ENCODE measurements at places on chromosomes 11 and 22.

GRCh38 chr11:11089805-11090204, 232.0 kb upstream of the ZBED5 start:
- DNase-seq, result no peak

GRCh38 chr11:60371386-60371785, 6.9 kb upstream of the MS4A7 start:
- no peak for DNase-seq

GRCh38 chr11:65421794-65422632, 585 bp upstream of the NEAT1 start:
- DNase-seq, result peak; percentile 96

GRCh38 chr11:520428-521176, 13.6 kb upstream of the RNH1 start:
- no peak for DNase-seq

- no peak for DNase-seq
These were observed 64.9 kb upstream of the EED start for GRCh38 chr11:86179646-86180064.

GRCh38 chr22:31244046-31244942, 32.2 kb downstream of the LIMK2 start:
- no peak for DNase-seq

- no peak for DNase-seq
These were observed 677.6 kb downstream of the NTM start for GRCh38 chr11:132048040-132048439.

GRCh38 chr11:100515087-100515486, 172.0 kb upstream of the ARHGAP42 start:
- no peak for DNase-seq

GRCh38 chr22:20087319-20088262, 7.5 kb downstream of the DGCR8 start:
- DNase-seq, result no peak

- DNase-seq, result no peak
These were observed 99.6 kb downstream of the KIAA1671 start for GRCh38 chr22:25051983-25052710.

DNA sequence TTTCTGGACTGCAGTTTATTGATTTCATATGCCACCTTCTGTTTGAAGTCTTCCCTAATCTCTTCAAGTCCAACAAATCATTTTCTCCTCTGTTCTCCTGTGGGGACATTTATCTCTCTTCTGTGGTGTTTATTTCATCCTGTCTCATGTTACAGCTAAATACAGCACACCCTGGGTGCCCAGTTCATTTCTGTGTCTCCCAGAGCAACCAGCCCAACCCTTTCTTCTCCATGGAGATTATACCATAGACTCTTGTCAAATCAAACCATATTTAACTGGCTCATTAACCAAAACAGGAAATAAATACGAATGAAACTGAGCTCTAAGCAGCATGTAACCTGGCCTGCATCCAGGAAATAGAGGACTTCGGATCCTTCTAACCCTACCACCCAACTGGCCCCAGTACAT, at the start of gene MS4A8:
MS4A8 (plus strand) TSS at position 329 of the 408 bp plus-strand sequence. CDS start 1,249 bp downstream, outside the sequence.
- peak; percentile 17 for DNase-seq

DNA sequence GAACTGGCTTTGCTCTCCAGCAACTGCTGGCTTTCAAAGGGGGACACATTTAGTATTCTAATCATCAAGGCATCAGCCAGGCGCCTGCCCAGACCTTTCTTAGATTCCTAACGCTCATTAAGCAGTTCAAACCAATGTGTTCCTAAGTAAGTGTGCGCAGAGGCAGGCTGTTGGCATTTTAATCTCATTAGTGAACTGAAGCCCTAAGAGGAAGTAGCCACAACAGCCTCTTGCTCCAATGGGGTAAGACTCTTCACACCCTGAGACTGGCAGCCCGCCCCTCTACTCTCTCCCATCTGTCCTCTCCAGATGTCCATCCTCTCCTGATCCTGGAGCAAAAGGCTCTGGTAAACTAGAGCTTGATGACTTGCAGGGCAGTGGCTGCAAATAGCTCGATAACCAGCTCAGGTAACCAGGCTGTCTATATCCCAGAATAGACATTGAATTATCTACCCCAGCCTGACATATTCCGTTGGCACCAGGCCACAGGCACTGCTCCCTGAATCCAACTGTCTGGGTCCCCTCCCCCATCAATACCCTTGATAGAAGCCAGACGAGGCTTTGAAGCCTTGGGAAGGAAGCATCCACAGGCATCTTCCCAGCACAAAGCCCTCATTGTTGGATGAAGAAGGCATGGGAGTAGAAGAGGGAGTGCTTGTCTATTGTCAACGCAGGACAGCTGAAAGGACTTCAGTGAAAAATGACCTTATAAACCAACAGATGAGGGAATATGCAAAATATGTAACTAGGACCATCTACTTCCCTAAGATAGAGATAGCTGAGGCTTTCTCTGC, 321.1 kb downstream of the TENM4 start:
- no peak for DNase-seq

DNA sequence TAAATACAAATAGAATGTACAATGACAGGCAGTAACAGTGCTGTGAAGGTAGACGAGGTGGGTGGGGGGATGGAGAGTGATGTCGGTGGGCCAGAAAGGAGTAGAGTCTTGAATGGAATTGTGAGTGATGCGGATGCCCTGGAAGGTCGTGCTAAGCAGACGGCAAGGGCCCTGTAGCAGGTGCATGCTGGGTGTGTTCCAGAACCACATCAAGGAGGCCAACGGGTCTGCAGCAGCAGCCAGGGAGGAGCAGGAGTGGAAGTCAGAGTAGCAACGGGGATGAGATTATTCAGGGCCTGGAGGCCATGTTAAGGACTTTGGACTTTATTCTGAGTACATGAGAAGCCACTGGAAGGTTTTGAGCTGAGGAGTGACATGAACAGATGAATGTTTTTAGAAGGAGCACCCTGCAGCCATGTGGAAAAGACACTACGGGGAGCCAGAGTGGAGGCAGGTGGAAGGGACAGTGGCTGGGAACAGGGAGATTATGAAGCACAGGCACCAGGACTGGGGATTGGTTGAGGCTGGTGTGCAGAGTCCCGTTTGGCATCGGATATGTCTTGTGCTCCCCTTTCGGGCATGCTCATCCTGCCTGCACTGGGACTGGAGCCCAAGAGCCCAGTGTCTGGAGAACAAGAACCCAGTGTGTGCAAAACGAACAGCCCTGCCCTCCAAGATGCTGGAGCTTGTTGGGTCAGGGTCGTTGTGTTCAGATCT, 74.1 kb downstream of the COMMD9 start:
- DNase-seq, result no peak

DNA sequence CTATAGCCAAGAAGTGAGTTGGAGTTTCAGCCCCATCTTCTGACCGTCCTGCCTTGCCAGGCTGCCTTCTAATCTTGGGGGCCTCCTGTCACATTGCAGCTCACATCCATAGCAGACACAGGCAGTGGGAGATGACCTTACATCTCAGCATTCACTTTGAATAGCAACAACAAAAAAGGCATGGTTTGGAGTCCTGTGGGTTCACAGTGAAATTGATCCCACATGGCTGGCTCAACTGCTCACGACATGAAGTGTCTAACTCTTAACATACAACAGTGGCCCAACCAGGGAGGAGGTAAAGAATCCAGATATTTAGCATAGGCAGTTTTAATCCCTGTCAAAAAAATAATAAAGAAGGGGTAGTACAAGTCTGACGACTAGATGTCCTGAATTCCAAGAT, 38.1 kb downstream of the DBX1 start:
- DNase-seq, result no peak

DNA sequence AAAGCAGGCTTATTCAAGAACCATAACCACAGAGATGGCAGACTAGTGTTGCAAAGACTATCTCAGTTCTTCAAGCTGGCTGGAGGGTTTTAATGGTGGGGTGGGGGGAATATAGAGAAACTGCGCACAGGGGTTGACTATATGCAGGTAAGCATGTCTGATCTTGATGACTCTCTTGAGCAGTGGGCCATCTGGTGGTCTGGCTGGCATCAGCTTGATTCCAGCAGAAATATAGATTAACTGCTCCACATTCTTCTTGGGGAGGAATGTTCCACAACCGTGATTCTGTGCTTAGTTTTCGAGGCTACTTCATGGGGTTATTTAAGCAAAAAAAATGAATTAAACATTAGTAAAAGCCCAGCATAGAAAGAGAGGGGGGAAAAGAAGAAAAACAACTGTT, 158.8 kb upstream of the PGR start:
- no peak for DNase-seq

GRCh38 chr11:111910676-111911562, 651 bp downstream of the CRYAB start:
- DNase-seq, result no peak

DNA sequence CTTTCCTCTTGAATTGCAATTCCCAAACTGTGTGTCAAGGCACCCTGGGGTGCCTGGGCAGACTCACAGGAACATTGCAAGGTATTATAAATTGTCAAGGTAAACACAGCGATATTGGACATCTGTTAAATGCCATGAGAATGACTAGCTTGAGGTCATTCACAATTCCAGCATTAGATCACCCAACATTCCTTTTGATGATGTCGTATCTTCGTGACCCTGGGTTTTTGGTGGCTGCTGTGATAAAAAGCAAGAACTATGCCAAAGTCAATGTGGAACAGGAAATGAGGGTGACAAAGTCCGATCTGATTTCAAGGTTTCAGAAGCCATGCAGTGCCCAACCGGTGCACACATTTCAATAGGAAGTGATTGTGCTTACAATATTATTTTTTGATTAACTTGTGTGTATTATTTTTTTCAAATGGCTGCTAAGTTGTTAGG, 458.4 kb downstream of the MIAT start:
- no peak for DNase-seq

DNA sequence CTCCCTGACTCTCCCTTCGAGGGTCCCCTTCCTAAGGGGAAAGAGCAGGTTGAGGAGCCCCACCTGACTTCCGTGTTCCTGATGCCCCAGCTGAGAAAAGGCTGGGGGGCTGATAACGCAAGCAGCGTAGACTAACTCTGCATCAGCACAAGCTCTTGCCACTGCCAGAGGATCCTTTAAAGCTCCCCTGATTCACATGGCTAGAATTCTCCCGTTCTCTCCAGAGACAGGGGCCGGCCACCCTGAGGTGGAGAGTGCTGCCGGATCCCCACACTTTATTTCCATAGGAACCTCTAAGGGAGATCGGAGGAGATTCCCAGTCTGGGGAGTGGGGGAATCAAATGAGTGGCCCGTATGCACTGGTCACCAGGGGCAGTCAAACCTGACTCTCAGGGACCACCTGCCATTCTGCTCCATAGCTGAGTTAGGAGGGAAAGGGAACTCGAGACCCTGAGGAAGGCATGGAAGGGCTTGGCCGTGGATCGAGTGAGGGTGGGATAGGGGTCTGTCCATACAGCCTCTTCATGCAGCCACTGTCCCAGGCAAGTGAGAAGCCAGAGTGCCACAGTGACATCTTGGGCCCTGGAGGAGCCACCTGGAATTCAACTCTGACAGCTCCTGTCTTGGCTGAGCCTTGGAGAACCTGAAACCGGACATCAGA, 1.4 kb upstream of the VSIG10L2 start:
- DNase-seq, result no peak

- DNase-seq, result peak; percentile 42
These were observed 29.9 kb downstream of the TPST2 start for GRCh38 chr22:26559961-26560575.

GRCh38 chr11:64081745-64082442, 46.2 kb downstream of the FLRT1 start:
- no peak for DNase-seq

DNA sequence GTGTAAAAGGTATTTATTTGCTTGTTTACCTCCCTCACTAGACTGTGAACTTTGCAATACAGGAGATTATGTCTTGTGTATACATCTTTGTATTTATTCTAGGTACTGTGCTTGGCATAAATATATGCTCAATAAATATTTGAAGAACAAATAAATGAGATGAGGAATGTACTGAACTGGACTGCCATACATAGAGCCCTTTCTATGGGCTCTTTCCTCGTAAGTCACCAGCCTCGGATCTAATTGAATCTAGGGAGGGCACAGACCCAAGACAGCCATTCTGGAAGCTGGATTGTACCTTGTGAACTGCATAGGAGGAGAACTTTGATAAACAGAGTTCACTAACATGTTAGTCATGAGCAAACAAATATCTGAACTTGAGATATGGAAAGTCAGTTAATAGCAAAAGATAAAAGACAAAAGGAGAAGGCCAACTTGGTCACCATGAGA, 503.9 kb downstream of the INSC start:
- DNase-seq, result no peak

DNA sequence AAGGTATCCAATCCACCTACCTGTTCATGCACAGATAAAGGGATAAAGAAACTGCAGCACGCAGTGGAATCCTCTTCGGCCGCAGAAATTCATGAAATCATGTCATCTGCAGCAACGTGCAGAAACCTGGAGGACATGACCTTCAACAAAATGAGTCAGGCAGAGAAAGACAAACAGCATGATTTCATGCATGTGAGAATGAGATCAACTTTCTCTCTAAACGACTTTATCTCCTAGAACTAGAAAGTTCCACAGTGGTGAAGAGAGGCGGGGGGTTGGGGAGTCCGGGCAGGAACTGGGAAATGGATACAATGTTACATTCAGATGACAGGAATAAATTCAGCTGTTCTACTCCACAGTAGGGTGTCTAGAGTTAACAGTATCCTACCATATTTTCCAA, 9.9 kb downstream of the RGL4 start:
- DNase-seq, result no peak

GRCh38 chr22:37748659-37749058, 51.8 kb downstream of the TRIOBP start:
- no peak for DNase-seq

- DNase-seq, result no peak
These were observed 1.2 kb downstream of the CPT1B start for GRCh38 chr22:50576806-50577696.

- no peak for DNase-seq
These were observed 10.2 kb upstream of the ALG8 start for GRCh38 chr11:78149646-78150045.

DNA sequence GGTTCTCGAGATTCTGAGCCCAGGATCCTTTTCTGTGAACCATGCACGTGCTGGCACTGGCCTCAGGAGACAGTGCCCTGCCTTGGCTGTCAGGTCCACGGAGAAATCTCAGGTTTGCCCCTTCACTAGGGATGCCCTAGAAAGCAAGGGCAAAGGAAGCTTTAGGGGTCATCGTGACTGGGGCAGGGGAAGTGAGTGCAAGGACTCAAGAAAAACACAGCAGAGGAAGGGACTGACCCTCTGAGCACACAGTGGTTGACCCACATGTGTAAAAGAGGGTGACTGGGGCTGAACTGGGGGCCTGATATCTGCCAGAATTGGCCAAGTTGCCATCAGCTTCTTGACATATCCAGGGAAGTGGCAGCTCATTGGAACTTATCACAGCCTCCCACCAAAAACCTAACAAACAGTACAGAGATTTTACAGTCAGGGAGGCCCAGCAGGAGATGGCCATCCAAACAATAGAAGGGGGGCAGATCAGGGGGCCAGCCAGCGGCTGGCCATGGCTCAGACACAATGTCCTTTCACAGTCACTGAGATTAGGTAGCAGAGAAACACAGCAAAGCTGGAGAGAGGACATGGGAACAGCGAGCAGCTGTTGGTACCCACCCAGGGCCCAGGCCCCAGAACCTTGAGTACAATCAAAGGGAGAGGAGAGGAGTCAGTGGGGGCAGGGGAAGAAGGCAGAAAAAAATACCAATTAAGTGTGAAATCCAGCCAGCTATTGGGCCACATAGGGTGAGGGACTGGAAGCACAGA, 4.4 kb downstream of the TMEM121B start:
- no peak for DNase-seq
